Stimulated activated CD8-positive, alpha-beta memory T cell treated with anti-CD3 and anti-CD28 coated beads, Interleukin-4, amount 100 ng/mL, for 48 hours (primary cell): ENCODE measurements at places on chromosomes 3 and 15.
A peak's percentile ranks its signal among the peaks of the same experiment; 100 is the strongest.

- DNase-seq: no peak
These were observed 46.9 kb downstream of the SFMBT1 start for GRCh38 chr3:52998771-52999513.

DNA sequence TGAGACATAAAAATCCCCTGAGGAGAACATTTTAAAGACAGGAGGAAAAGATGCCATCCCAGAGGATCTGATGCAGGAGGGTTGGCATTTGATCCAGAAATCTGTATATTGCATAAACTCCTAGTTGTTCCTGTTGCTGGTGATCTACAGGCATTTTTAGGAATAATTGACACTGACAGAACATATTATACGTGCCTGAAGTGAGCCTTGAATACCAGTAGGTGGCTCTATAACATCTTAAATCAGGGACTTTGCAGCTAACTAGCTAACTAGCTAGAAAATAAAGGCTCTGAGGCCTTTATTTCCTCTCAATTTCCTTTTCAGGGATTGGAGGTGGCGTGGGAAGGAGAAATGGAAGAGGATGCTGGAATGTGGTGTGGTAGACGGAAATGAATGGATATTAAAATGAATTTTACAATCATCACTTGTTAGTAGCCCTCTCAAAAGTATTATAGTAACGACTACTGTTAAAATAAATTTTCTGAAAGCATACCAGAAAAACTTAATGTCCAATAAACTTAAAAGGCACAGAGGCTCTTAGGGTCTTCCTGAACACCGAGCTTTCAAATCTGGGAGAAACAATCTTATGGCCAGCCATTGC is 73.8 kb upstream of the ZBED2 start:
- no peak for DNase-seq

GRCh38 chr3:157104928-157105652 is 54.9 kb downstream of the CCNL1 start:
- no peak for DNase-seq

- peak; percentile 68 for DNase-seq
These were observed 104.5 kb downstream of the RARB start for GRCh38 chr3:25532431-25533162.

GRCh38 chr3:172376881-172377280 is 71.4 kb downstream of the GHSR start:
- DNase-seq: no peak

- no peak for DNase-seq
These were observed 83.1 kb downstream of the GAP43 start for GRCh38 chr3:115706311-115706829.

DNA sequence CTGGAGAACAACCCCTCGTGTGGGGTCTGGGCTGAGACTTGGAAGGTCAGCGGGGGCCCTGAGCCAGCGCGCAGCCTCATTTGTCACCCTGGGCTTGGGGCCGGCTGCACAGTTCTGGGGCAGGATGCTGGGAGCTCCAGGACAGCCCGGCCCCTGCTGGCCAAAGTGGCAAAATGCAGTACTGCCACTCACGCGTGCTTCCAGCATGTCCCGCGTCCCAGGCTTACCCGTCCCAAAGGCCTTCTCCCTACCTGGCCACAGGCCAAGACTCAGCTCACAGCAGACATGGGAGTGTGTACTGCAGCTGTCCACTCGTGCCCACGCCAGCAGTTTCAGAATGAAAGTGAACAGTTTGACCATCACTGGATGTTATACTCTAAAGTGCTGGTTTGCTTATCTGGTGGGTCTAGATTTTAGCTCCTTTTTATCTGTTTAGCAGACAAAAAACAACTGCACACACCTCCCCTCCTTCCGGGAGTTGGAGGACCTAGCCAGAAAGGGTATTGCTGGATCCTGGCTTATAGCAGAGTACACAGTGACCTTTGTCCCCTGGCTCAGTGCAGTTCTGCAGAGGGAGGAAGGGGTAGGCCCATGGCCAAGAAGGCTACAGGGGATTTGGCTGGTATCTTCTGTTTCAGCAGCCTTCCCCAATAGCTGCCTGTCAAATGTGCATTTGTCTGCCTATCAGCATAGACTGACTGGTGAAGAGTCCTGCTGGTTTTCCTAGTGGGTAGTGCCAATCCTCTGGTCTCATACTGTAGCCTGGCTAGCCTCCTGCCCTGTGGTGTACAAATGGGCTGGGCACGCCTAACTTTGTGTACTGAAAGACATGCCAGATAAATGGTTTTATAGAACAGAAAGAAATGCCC is 23.2 kb upstream of the IP6K2 start:
- DNase-seq: peak; percentile 75

GRCh38 chr3:170062769-170063168 is 25.0 kb downstream of the GPR160 start:
- DNase-seq: no peak

- DNase-seq: no peak
These were observed 7.9 kb upstream of the DOCK3 start for GRCh38 chr3:50666837-50667236.

DNA sequence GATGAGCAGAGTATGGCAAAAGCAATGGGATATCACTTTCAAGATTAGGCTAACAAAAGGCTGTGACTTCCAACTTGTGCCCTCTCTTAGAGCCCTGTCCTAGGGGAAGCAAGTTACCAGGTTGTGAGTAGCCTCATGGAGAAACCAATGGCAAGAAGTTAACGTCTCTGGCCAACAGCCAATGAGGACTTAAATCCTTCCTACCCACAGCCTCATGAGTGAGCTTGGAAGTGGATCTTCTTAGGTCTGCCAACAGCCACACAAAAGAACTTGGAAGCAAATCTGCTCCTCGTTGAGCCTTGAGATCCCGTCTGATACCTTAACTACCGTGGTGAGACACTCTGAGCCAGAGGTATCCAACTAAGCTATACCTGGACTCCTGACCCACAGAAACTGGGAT is 5.7 kb downstream of the NME9 start:
- no peak for DNase-seq

GRCh38 chr3:38114875-38115644 is 21.9 kb downstream of the ACAA1 start:
- DNase-seq: no peak

GRCh38 chr3:4406746-4407568 is 60.1 kb downstream of the SUMF1 start:
- no peak for DNase-seq

- DNase-seq: no peak
These were observed 2.6 kb downstream of the CACNA1D start for GRCh38 chr3:53496984-53497383.

GRCh38 chr3:155771126-155771525 is 26.3 kb upstream of the PLCH1 start:
- no peak for DNase-seq

- no peak for DNase-seq
These were observed 143.4 kb downstream of the PDCD6IP start for GRCh38 chr3:33941804-33942203.

GRCh38 chr3:49912881-49913281 is 9.2 kb upstream of the MST1R start:
- no peak for DNase-seq

DNA sequence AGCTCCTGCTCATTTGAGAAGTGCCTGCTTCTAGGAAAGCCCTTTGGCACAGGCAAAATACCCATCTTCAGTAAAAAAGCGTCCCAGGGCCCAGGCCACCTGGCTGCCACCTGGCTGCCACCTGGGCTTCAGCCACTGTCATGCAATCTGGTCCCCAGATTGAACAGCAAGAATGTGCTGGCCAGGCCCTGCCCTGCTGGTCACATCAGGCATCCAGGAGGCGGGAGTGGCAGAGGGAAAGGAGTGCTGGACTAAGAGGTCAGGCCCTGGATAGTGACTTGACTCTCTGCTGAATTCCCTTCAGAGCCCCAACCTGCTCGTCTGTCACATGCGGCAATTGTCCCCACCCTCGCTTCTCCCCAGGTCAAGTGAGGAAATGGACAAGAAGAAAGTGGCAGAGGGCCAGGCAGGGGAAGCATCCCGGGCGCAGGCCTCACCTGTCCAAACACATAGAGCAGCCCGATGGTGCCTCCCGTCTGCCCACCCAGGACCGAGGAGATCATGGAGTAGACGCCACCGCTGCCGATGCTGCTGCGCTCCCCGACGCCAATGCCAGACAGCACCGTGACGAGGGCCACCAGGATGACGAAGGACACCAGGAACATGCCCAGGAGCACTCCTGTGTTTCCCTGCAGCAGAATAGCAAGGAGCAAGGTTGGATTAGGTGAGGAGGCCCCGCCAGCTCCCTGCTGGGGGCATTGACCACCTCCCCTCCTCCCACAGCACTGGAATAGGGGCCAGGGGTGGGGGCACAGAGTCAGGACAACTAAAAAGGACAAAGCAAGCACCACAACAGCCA is 25.5 kb downstream of the SLC12A8 start:
- DNase-seq: no peak
